Stimulated activated CD4-positive, alpha-beta T cell treated with anti-CD3 and anti-CD28 coated beads, TNF-alpha, amount 100 ng/mL, for 4 hours (primary cell): ENCODE measurements at places on chromosomes 12 and 14.

DNA sequence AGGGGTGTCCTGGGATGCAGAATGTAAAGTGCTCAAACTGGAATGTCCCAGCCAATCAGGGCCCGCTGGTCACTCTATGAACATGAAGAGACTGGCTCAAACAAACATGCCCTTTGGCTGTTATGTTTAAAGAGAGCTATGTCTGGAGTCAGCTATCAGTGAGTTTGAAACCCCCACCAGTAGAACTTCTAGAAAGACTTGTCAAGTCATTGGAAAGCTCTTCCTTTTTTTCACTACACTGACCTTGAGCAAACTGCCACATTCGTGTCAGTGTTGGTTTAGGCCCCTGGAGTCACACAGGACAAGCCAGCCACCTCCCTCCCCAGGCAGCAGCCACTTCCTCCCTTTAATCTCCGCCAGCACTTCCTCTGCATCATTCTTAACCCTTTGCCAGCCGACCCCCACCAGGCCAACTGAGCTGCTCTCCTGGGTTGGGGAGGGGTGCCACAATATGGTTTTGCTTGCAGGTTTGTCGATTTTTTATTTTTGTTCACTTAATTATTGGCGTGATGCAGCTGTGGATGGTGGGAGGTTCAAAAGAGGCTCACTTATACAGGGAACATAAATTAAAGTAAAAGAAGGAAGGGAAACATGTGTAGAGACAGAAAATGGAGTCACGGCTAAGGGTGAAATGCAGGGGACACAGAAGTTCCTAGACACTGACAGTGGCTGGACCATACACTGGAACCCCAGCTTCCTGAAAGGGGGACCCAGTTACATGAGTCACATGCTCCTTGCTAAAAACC, 25.3 kb downstream of the CMKLR1 start:
- no peak for DNase-seq

DNA sequence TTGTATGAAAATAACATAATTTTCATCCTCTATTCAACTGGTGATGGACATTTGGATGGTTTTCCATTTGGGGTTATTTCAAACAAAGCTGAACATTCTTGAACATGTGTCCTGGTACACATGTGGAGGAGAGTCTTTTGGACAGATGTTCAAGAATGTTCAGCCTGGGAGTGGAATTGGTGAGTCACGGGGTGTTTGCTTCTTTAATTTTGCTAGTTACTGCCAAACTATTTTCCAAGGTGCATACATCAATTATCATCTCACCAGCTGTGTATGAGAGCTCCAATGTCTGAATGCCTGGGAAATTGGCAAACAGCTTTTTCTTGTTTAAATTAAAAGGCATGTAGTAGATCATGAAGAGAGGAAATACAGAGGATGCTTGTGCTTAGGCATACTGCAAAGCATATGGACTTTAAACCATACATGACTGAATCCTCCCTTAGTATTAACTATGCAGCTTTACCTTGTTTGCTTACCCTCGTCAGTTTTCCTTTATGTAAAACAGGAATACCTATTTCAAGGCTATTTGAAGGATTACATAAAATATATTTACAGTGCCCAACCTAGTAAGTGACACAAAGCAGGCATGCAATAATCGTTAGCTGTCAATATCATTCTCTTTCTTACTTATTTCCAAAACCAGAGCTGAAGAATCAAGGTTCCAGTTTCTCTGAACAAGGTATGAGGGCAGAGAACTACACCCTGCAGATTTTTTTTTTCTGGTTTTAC, 152.1 kb downstream of the ITPR2 start:
- DNase-seq = no peak

- DNase-seq = no peak
Observed at GRCh38 chr12:14454098-14454907, 88.8 kb downstream of the ATF7IP start.

GRCh38 chr14:75283833-75284563, 5.4 kb downstream of the FOS start:
- DNase-seq = no peak

GRCh38 chr12:23950775-23951451, 1.4 kb upstream of the SOX5 start:
- DNase-seq = no peak
